ENCODE measurements at places on chromosomes 1 and 21.

- peaks cover 8% of the 10 kb centered on the region for H3K4me1 ChIP-seq
- no peak overlapping the region for H3K27ac ChIP-seq
- H3K27me3 ChIP-seq, result no peaks in the 10 kb centered on the region
- no peaks in the 10 kb centered on the region for H3K36me3 ChIP-seq
- peak; percentile 63 for DNase-seq
These were observed 2.7 kb downstream of the HIVEP3 start for GRCh38 chr1:41915786-41916571.

GRCh38 chr1:67001682-67002425, 52.1 kb downstream of the SLC35D1 start:
- peaks cover 3% of the 10 kb centered on the region for H3K36me3 ChIP-seq
- H3K4me1 ChIP-seq, result peaks cover 18% of the 10 kb centered on the region
- no peaks in the 10 kb centered on the region for H3K27me3 ChIP-seq
- no peak overlapping the region for H3K4me3 ChIP-seq
- H3K27ac ChIP-seq, result peak overlapping the region; percentile 41

DNA sequence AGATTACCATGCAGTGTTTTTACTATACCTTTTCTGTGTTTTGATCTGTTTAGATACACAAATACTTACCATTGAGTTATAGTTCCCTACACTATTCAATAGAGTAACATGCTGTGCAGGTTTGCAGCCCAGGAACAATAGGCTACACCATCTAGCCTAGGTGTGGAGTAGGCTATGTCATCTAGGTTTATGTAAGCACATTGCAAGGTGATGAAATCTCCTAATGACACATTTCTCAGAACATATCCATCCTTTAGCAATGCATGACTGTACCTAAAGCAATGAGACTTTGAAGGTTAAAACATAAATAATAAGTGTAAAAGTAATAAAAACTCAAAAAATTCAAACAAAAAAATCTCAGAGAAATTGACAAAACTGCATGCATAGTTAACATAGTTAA, 358.6 kb downstream of the USH2A start:
- no peaks in the 10 kb centered on the region for H3K4me1 ChIP-seq
- H3K4me3 ChIP-seq, result no peak overlapping the region
- H3K27ac ChIP-seq, result no peak overlapping the region
- DNase-seq, result no peak
- no peaks in the 10 kb centered on the region for H3K36me3 ChIP-seq
- no peaks in the 10 kb centered on the region for H3K27me3 ChIP-seq

DNA sequence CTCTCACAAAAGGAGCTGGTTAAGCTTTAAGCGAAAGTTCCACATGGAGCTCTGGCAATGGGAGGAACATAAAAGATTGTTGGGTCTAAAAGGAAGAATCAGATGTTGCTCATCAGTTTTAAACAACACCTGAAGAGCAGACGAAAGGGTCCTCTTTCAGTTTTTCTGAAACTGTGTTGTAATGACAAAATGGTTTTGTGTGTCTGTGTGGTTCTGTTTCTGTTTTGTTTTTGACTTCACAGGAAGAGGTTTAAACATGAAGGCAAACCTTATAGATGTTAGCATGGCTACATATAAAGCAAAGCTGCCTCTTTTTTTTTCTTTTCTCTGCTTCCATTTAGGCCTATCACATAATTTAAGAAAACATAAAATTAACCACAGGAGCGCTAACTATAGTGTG, 136.1 kb downstream of the ZP4 start:
- no peak overlapping the region for H3K27ac ChIP-seq
- H3K4me1 ChIP-seq, result peaks cover 20% of the 10 kb centered on the region
- DNase-seq, result no peak
- no peaks in the 10 kb centered on the region for H3K36me3 ChIP-seq
- H3K27me3 ChIP-seq, result no peaks in the 10 kb centered on the region

- no peak for DNase-seq
- H3K27ac ChIP-seq, result no peak overlapping the region
- H3K4me1 ChIP-seq, result peaks cover 62% of the 10 kb centered on the region
- no peaks in the 10 kb centered on the region for H3K27me3 ChIP-seq
These were observed 8.7 kb downstream of the COP1 start for GRCh38 chr1:176198413-176198812.

DNA sequence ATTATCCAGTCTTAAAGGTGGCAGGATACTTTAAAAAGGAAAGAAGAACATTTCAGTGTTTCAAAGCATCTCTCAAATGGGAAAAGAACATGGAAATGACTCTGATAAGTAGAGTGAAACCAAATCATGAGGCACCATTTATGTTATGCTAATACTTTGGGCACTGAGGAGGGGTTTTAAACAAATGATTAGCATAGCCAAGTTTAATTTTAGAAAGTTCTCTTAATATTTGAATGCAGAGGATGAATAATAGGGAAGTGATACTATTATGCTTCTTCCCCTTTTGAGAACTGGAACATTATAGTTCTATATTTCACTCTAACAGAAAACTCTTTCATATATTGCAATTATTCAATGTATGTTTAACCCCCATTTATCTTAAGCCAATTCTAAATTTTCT, 1181.9 kb upstream of the PRMT6 start:
- no peaks in the 10 kb centered on the region for H3K27me3 ChIP-seq
- H3K4me3 ChIP-seq, result no peak overlapping the region
- H3K4me1 ChIP-seq, result no peaks in the 10 kb centered on the region
- H3K36me3 ChIP-seq, result no peaks in the 10 kb centered on the region
- no peak for DNase-seq

GRCh38 chr1:83029916-83030315, 969.0 kb downstream of the TTLL7 start:
- no peak for DNase-seq
- no peak overlapping the region for H3K27ac ChIP-seq
- H3K36me3 ChIP-seq, result no peaks in the 10 kb centered on the region
- no peak overlapping the region for H3K4me3 ChIP-seq

Measured in stomach (tissue), 19 donors.